HCT116 (cell line): ENCODE measurements at places on chromosomes 4 and X.

- no peak for DNase-seq
These were observed 163.9 kb downstream of the HS3ST1 start for GRCh38 chr4:11264841-11265240.

GRCh38 chr4:11894977-11895376, 466.3 kb upstream of the HS3ST1 start:
- DNase-seq = no peak

GRCh38 chr4:88101165-88101564, 57.3 kb downstream of the ABCG2 start:
- DNase-seq = no peak

- no peak for DNase-seq
These were observed 90.2 kb downstream of the CPZ start for GRCh38 chr4:8682725-8683124.

- DNase-seq = no peak
These were observed 96.7 kb upstream of the NKX1-1 start for GRCh38 chr4:1502976-1503375.

- no peak for DNase-seq
These were observed 816.1 kb upstream of the IGFBP7 start for GRCh38 chr4:57926311-57926710.

DNA sequence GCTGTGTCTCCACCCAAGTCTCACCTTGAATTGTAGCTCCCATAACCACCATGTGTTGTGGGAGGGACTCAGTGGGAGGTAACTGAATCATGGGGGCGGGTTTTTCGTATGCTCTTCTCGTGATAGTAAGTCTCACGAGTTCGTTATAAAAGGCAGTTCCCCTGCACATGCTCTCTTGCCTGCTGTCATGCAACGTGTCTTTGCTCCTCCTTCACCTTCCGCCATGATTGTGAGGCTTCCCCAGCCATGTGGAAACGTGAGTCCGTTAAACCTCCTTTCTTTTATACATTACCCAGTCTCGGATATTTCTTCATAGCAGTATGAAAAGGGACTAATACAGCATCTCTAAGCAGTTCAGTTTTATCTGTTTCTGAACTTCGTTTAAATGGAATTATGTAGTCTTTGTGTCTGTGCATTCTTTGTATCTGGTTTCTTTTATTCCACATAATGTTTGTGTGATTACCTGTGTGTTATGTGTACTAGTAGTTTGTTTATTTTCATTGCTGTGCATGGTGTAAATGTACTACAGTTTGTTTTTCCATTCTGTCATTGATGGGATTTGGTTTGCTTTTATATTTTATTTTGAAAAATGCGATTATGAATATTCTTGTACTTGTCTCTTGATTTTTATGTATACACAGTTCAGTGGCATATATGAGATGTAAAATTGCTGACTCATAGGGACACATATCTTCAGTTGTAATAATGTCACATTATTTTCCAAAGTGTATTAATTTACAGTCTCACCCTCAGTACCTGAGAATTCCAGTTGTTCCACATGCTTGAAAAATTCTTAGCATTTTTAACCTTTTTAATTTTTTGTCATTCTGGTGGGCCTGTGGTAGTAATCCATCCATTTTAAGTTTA, 304.9 kb downstream of the GBA3 start:
- no peak for DNase-seq

DNA sequence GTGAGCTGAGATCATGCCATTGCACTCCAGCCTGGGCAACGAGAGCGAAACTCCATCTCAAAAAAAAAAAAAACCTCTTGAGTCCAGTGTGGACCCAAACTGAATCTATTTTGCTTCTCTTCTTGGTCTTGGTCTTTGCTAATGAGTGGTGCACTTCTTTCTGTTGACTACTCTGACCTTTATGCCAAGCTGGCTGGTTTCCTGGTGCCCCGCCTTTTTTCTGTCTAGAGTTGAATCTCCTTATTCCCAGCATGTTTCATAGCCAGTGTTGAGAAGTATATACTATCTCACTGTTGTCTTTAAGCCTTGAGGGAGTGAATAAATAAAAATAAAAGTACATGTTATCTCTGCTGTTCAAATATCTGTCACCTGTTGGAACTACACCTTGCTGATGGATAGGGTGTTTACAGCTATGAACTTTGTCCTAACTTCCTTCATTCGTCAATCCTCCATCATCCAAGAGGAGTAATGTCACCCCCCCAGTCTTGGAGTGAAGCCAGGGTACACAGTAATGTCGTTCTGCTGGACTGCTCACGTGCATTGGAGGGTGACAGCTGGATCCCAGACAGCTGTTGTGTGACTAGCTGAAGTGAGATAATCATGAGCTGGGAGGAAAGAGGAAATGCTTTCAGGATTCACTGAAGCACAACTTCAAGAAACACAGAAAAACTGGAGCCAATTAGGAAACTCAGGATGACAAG, 99.3 kb upstream of the PRKG2 start:
- no peak for DNase-seq

GRCh38 chr4:109690690-109691410, 12.4 kb downstream of the CASP6 start:
- no peak for DNase-seq

DNA sequence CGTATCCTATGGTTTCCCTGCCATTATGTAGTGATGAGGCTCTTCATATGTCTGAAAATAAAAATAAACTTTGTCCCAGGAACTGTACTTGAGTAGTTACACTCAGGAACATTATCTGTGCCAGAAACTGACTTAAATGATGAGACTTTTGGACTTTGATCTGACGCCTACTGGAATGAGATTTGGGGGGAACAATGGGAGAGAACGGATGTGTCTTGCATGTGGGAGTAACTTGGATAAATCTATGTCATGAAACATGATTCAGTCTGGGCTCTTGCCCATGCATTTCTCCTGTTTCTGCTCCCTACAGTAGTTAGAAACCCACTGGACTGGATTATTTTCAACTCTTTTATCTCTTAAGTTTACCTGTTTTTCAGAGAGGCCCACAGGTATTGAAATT, 2351.4 kb downstream of the PCDH7 start:
- no peak for DNase-seq

GRCh38 chr4:96149894-96150293, 310.0 kb downstream of the PDHA2 start:
- no peak for DNase-seq

GRCh38 chrX:37817579-37817978, 29.8 kb downstream of the DYNLT3 start:
- DNase-seq = no peak

GRCh38 chr4:27720010-27720766, 859.5 kb downstream of the STIM2 start:
- no peak for DNase-seq

DNA sequence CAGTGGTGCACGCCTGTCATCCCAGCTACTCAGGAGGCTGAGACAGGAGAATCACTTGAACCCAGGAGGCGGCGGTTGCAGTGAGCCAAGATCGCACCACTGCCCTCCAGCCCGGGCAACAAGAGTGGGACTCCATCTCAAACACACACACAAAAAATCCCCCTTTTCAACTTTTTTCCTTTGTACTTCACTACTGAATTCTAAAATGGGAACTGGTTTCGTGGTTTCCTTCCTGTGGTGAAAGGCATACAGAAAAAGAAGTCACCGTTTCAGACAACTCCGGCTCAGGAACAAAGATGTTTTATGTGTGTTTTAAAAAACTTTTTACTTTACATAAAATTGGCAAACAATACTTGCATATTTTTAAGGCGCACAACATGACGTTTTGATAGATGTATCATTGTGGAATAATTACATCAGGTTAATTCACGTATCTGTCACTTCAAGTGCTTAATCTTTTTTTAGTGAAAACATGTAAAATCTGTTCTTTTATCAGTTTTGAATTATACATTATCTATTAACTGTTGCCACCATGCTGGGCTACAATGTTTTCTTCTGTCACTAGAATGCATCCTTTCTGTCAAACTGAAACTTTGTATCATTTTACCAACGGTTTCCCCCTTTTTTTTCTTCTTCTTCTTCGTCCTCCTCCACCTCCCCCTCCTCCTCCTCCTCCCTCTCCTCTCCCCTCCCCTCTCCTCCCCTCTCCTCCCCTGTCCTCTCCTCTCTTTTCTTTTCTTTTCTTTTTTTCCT, 186.0 kb downstream of the CRLF2 start:
- no peak for DNase-seq

DNA sequence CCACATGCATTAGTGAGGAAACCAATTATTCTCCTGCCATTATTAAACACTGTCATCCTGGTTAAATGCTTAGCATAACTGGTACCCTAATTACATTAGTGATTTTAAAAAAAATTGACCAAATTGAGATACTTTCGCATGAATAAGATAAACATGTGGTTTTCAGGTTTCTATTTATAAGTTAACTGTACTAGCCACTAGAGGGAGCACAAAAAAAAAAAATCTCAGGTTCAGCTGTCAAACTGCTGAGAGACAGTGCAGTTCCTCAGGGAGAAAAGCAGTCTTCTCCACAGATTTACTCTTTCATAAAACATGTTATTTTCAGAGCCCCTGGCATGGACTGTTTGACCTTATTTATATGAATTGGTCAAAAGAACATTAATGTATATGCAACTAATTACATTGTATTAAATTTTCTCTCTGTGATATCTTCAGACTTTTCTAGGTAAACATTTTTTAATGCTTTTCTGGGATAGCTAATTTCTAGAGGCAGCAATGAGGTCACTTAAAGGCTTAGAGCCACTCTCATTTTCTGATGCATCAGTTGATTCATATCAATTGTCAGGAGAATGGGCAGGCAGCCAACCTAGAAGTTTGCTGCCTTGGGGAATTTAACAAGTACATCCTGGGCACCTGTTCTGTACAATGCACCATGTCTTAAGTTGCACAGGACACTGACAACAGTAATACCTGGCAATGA, 167.5 kb downstream of the CDS1 start:
- DNase-seq = peak; percentile 12

- DNase-seq = no peak
These were observed 27.9 kb upstream of the NFXL1 start for GRCh38 chr4:47942081-47942819.

GRCh38 chr4:99593781-99594641, 19.4 kb downstream of the MTTP start:
- no peak for DNase-seq

DNA sequence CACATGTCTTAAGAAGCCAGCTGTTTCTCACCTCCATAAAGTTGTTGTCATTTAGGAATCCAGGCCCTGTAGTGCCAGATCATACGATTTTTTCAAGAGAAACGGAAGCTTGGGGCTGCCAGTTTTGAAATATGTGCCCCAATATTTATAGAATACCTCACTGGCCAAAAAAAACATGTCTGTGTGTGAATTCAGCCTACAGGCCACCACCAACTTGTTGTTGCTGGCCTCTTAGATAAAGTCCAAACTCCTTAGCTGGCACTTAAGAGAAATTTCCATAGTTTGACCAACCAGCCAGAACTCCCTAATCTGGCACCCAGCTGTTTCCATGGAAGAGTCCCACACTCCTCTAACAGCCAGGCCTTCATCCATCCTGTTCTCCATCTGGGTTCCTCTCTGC, 74.1 kb downstream of the WDR19 start:
- DNase-seq = no peak

- peak; percentile 22 for DNase-seq
These were observed 215.0 kb upstream of the GIMD1 start for GRCh38 chr4:106583567-106583966.

DNA sequence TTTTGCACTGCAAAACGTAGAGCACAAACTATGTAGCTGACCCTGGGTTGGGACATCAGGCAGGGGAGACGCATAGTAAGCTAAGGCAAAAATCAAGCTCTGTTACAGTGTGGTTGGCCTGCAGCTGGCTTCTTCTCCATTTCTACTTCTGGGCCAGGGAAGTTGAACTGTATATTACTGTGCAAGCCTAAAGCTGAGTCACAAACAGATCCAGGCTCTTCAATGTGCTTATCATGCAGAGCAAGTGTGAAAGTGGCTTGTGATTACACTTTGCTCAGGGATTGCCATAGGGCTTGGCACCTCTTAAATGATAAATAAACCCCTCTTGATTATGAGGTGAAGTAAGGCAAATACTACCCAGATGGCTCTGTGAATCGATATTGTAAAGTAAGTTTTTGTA, 40.5 kb downstream of the CLDN34 start:
- DNase-seq = no peak

DNA sequence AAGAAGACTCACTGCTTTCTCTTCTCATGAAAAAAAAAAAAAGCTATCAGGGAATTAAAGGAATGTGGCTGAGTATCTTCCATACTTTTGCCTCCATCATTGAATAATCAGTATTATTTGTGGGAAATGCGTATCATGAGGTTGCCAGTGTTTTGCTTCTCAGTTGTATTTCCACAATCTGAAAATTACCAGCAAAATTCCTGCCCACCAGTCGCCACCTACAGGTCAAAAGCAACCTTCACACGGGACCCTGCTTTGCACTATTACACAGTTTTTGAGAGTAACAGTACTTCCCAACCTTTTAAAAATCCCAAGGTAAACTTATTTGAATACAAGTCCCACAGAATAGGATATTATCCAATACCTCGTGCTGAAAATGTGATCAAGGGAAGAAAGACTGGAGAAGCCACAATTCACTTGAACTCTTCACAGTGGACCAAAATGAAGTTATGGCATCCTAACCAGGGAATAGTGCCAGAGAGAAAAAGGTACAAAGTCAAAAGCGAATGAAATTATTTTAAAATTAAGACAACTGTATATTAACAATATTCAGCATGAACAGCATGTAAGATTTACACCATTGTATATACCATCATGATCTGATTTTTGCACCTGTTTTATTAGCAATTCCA, 30.4 kb downstream of the PGRMC1 start:
- peak; percentile 6 for DNase-seq

DNA sequence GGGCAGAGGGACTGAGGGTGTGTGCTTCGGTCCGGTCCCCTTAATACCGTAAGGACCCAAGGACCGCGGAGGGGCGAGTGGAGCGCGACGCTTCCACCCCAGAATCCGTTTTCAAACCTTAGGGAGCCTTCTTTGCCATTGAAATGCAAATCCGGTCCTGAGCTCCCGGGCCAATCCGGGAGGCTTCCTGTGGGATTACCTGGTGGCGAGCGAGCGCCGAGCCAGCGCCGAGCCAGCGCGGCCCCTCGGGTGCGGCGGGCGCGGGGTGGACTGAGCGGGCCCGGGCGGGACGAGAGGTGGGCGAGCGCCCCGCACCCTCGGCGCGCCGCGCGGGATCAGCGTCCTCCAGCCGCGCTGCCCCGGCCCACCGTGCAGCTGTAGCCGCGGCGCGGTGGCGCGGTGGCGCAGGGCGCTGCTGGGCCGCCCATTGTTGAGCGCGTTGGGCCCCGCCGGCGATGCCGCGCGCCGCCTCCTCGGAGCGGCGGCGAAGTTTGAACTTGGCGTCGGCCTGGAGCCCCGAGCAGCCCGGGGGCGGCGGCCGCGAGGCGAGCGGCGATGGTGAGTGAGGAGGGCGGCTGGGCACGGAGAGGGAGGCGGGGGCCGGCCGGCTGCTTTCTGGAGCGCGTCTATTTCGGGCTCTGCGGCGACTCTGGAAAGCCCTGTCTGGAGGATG, 208.7 kb downstream of the SOWAHB start:
- peak; percentile 18 for DNase-seq

GRCh38 chrX:37986893-37987292, 19.5 kb upstream of the SYTL5 start:
- DNase-seq = no peak
